ENCODE measurements at places on chromosomes 13 and 19.

GRCh38 chr13:73467125-73467524 is 408.3 kb downstream of the KLF5 start:
- no peak for DNase-seq

- DNase-seq: peak; percentile 61
Observed at GRCh38 chr19:5932609-5933262, 18.7 kb downstream of the CAPS start.

GRCh38 chr13:87344176-87344575 is 327.0 kb upstream of the SLITRK5 start:
- no peak for DNase-seq

DNA sequence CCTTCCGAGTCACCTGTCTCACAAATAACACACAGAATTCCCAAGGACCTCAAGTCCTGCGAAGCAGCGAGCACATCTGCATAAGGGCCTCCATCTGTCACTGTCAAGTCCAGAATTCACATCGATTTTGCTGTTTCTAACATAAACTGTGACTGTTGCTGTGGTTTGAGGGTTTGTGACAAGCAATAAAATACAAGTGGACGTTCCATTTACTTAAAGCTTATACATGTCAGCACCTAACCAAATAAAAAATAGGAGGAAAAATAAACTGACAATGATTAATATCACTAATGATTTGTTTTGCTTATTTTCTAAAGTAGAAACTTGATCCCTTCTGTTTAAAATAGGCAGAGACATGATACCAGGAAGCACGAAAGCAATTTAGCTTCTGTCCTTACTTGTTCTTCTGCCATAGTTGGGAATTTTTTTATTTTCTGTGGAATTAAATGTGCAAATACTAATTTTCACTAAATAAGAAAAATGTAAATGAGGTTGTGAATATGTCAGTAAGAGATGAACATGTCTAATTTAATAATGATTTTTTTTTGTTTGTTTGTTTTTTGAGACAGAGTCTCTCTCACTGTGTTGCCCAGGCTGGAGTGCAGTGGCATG is 279.1 kb downstream of the FGF9 start:
- no peak for DNase-seq

GRCh38 chr19:35569281-35569781 is 5.9 kb upstream of the ATP4A start:
- peak; percentile 79 for DNase-seq

GRCh38 chr13:32616883-32617511 is 30.7 kb downstream of the PDS5B start:
- DNase-seq: no peak

- DNase-seq: no peak
Observed at GRCh38 chr13:109859898-109860297, 73.5 kb upstream of the IRS2 start.

GRCh38 chr19:54873990-54874389 is at the start of gene FCAR:
FCAR (plus strand) TSS chr19:54874235; CDS start chr19:54874290, 55 bp downstream.
- no peak for DNase-seq

GRCh38 chr13:91141543-91142061 is 205.9 kb upstream of the MIR17HG start:
- peak; percentile 45 for DNase-seq

DNA sequence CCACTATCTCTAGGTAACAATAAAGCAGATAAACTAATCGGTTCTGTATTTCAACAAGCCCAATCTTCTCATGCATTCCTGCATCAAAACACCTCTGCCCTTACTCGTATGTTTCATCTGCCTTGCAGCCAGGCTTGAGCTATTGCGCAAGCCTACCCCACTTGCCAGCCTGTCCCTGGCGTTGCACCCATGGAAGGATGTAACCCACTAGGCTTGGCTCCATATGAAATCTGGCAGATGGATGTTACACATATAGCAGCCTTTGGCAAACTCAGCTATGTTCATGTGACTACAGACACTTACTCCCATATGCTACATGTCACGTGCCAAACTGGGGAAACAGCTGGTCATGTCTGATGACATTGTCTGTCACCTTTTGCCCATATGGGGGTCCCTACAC is 11.9 kb upstream of the ZNF549 start:
- no peak for DNase-seq

DNA sequence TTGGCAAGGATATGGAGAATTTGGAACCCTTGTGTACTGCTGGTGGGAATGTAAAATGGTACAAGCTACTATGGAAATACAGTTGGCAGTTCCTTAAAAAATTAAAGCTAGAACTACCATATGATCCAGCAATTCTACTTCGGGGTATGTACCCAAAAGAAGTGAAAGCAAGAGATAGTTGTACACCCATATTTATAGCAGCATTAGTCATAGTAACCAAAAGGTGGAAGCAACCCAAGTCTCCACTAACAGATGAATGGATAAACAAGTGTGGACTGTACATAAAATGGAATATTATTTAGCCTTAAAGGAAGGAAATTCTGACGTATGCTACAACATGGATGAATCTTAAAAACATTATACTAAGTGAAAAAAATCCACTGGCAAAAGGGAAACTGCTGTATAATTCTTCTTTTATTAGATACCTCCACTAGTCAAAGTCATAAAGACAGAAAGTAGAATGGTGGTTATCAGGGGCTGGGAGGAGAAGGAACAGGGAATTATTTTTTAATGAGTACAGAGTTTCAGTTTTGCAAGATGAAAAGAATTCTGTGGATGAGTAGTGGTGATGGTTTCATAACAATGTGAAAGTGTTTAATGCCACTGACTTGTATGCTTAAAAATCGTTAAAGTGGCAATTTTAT is 141.6 kb downstream of the RXFP2 start:
- DNase-seq: no peak

DNA sequence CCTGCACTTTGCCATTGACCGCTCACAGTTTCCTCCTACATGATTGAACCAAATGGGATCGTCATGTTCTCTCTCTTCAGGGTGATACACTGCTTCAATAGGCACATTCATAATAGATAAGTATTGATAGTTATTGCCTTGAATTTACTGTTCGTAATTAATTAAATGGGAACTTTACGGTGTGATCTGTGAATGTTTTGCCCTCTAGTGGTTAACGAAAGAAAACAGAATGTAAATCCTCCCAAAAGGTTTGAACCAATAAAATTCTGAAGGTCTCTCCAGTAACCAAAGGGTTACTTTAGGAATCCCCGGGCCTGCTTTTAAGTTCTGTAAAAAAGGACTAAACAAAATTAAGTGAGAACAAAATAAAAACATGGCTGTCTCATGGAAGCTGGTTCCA is 389.3 kb downstream of the DACH1 start:
- no peak for DNase-seq

GRCh38 chr19:934197-934840 is 8.5 kb downstream of the ARID3A start:
- no peak for DNase-seq

DNA sequence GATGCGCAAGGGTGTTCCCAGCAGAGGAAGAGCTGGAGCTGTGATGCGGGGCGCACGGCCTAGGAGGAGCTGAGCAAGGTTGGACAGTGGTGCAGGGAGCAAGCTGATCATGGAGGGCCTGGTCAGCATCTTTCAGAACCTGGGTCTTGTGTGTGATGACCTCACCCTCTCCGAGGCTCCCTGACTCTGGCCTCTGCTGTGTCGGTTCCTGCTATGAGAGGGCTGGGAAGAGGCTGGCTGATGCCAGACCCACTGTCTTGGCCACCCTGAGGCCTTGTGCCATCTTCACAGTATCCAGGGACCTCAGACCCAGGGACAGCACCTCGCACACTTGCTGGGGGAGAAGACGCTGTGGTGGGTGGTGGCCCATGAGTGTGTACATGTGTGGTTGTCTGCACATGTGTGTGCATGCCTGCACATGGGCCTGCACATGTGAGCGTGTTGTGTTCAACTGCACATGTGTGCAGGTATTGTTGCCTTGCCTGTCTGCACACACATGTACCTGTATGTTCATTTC is 16.5 kb upstream of the C13orf46 start:
- no peak for DNase-seq

DNA sequence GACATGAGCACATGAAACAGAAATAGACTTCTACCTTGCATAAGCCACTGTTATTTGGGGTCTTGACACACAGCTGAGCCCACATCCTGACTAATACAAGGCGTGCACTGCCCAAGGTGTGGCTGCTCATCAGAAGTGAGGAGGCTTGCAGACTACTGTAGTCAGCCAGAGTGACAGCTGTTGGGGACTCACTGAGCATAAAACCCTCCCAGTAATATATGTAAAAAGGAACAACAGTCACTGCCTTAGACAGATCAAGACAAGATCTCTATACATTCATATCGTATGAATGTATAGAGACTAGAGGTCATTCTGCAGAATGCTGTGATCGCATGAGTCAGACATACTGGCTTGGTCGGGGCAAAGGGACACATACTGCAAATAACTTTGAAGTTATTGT is 4.1 kb upstream of the C1QTNF9B start:
- DNase-seq: no peak

- no peak for DNase-seq
Observed at GRCh38 chr19:10044390-10044789, 31.1 kb downstream of the RDH8 start.

DNA sequence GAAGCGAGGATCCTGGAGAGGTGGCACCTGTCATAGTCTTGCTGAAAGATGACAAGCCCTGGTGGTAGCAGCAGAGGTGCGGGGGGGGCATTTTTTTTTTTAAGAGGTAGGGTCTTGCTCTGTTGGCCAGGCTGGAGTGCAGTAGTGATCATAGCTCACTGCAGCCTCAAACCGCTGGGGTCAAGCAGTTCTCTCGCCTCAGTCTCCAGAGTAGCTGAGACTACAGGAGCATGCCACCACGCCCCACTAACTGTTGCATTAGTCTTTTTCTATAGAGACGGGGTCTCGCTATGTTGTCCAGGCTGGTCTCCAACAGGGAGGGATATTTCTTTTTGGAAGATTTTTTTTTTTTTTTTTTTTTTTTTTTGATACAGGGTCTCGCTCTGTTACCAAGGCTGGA is 3.3 kb downstream of the BAX start:
- DNase-seq: no peak

- DNase-seq: no peak
Observed at GRCh38 chr19:42196011-42197001, 21.2 kb downstream of the DEDD2 start.

DNA sequence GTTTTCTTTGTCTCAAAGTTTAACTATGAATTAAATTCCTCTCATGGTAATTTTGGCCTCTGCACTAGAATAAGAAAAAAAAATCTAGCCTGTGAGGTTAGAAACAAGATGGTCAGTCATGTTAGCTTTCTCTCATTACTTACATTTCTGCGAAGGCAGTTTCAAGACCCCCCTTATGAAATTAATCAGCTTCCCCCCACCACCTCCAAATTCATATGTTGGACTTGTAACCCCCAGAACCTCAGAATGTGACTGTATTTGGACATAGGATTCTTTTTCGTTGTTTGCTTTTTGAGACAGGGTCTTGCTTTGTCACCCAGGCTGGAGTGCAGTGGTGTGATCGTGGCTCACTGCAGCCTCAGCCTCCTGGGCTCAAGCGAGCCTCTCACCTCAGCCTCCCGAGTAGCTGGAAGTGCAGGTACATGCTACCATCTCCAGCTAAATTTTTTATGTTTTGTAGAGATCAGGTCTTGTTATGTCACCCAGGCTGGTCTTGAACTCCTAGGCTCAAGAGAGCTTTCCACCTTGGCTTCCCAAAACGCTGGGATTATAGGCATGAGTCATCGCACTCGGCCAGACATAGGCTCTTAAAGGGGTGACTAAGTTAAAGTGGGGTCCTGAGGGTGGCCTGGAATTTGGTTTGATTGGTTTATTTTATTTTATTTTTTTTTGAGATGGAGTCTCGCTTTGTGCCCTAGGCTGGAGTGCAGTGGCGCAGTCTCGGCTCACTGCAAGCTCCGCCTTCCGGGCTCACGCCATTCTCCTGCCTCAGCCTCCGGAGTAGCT is 1.4 kb downstream of the PLA2G4C start:
- DNase-seq: no peak

DNA sequence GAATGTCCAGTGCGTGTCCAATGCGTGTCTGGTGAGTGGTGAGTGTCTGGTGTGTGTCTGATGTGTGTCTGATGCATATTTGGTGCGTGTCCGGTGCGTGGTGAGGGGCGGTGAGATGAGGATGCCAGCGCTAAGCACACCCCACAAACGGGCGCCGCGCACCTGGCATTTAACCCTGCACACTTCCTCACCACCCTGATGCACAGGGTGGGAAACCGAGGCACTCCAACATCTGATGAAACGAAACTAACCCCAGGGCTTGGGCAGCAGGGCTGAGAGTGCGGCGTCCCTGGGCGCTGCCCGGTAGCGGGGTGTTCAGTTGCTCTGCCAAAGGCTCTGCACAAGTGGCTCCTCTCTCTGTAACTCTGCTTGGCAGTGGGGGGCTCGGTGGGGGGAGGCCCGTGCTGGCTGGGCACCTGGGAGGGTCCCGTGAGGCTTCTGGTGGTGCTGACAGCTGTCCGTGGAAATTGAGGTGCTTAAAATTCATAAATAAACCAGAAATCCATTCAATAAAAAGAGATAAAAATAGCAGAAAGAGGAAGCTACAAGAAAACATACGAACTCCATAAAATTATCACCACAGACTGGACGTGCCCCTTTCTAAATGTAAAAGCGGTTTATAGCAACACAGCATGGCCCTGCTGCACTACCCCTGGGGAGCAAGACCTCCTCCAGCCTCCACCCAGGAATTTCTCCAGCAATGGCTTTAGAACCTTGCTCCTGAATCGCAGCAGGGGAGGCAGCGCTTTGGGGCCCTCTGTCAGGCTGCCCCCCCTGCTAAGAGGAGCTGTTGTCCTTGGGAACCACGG is 76.0 kb downstream of the RASA3 start:
- DNase-seq: no peak

- DNase-seq: no peak
Observed at GRCh38 chr19:7861619-7862412, 12.4 kb downstream of the PRR36 start.

GRCh38 chr19:37845932-37846331 is 60.5 kb downstream of the WDR87 start:
- DNase-seq: no peak

DNA sequence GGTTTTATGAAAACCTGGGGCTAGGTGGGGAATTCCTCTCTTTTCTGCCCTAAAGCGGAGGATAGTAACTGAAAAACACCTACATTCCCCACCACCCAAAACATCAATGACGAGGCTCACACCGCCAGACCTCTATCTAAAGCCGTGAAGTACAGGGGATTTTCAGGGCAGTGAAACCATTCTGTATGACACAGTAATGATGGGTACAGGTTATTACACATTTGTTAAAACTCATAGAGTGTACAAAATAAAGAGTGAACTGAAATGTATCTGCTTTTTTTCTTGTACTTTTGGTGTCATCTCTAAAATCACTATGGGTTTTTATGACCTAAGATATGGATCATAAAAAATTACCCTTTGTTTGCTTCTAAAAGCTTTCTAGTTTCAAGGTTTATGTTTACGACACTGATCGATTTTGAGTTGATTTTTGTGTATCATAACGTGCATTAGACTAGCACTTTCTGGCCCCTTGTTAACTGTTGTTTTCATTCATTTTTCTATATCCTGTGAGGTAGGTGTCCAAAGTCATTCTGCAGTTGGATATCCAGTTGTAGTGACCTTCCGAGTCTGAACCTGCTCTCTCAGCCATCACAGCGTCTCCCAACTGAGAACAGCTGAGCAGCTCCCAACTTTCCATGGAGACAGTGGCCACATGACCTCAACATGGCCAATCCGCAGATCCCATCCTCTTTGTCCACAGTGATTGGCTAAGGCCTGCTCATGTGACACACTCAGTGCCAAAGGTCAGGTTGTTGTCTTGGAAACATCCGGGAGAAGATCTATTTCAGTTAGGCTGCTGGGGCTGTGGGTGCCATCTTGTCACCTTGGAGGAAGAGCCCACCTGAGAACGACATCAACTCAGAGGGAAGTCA is 10.3 kb downstream of the MBD3L2B start:
- no peak for DNase-seq

GRCh38 chr13:74571811-74572210 is 437.6 kb upstream of the KLF12 start:
- no peak for DNase-seq

Measured in G401 (cell line).